NCI-H1092 (cell line): ENCODE measurements at places on chromosomes 2 and 18.

DNA sequence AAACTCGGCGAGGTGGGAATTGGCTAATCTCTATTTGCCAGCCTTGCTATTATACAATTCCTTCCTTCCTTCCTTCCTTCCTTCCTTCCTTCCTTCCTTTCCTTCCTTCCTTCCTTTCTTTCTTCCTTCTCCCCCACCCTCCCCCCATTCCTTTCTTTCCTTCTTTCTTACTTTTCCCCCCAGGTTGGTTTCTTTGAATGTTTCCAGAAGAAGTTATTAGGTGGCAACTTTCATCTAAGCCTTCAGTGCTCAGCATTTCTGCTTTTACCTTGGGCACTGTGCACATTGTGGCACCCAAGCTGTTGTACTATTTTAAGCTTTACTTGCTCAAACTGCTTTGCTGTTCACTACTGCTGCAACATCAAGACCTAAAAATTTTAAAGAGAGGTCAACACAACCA, 17.2 kb upstream of the CSRNP3 start:
- no peak for DNase-seq

DNA sequence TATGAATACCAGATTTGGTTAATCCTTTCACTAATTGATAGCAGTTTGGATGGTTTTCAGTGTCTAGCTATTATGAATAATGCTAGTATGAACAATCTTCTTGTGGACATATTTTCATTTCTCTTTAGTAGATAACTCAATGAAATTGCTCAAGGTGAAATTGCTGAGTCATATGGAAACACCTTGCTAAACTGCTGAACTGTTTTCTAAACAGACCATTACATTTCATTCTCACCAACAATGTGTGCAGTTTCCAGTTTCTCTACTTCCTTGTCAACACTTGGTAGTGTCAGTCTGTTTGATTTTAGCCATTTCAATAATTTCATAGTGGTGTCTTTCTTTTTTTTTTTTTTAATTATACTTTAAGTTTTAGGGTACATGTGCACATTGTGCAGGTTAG, 250.0 kb downstream of the HRH4 start:
- DNase-seq: no peak

GRCh38 chr2:44939106-44940048, 2.1 kb upstream of the SIX3 start:
- DNase-seq: no peak

GRCh38 chr2:193371200-193371599, 1176.5 kb upstream of the TMEFF2 start:
- DNase-seq: no peak

DNA sequence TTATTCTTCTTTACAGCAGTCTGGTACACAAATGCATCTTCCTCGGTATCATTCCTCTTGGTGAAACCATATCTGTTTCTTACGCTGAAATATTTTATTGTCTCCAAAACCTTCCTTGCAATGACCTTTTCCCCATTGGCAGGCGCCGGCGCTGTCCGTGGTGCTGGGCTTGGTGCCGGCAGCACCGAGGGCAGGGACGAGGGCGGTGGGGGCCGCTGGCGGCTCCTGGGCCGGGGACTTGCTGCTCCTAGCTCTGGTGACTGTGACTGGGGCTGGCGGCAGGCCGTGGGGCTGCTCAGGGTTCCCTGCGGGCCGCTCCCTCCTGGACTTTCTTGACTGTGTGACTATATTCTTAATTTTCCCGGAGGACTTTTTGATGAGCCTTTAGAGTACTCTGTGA, 72.5 kb downstream of the GPR39 start:
- no peak for DNase-seq

DNA sequence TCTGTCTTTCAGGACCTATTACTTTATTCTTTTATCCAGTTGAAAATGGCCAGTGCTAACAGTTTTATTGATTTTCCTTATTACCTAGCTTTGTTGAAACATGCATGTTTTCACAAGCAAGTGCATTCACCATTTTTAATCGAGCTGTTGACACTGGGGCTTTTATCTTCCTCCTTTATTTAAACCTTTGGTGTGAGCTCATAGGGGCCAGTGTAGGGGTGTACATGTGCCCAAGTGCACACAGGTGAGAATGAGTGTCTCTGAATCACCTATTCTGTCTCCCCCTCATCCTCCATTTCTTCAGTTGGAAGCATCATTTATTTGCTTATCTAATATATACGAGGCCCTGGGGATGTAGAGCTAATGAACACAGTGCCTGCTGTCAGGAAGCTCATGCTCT, 199.1 kb downstream of the PRKCE start:
- no peak for DNase-seq

DNA sequence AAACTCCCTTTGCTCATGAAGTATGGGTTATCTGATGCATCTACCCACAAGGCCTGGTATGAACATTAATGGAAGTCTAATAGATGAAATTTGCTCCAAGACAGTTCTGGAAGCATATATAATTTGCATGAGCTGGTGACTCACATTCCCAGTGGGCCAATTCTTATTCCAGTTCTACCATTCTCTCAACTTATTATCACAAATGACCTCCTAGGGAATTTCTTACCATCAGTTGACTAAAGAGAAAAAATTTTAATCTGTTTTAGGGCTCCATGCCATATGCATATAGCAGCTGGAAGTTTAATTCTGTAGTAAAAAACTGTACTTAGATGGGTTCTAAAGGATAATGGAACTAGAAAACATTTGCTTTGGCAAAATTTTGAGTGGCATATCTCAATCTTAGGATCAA, 165.2 kb upstream of the COL3A1 start:
- DNase-seq: no peak

- no peak for DNase-seq
These were observed 154.0 kb downstream of the MAIP1 start for GRCh38 chr2:200109421-200109820.

- DNase-seq: no peak
These were observed 16.7 kb downstream of the DNMT3A start for GRCh38 chr2:25324905-25325592.

- DNase-seq: no peak
These were observed 58.4 kb upstream of the ACKR3 start for GRCh38 chr2:236511266-236511665.

- no peak for DNase-seq
These were observed 12.2 kb upstream of the ORC2 start for GRCh38 chr2:200975672-200976071.

GRCh38 chr18:74499633-74500032, 3.5 kb downstream of the CNDP2 start:
- no peak for DNase-seq

GRCh38 chr2:221747289-221747972, 175.3 kb upstream of the EPHA4 start:
- DNase-seq: no peak

DNA sequence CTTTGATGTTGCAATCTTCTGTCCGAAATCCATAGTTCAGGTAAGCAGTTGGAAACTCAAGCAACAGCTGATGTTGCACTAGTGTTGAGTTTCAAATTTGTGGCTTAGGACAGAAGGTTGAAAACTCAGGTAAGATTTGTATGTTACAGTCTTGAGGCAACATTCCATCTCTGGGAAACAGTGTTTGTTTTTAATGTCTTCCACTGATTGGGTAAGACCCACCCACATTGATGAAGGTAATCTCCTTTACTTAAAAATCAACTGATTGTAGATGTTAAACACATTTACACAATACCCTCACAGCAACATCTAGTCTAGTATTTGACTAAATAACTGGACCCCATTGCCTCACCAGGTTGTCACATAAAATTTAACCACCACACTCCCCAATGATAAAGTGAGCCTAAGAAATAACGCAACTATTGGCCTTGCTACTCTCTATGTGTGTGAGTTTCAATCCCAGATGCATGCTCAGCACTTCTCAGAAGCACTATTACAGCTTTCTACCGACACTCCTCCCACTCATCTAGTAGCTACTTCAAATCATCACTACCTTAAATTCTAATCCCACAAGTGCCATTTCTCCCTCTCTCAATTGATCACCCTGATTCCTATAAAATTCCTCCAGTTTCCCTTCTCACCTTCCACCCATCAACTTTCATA, 164.0 kb downstream of the MBD2 start:
- DNase-seq: no peak

DNA sequence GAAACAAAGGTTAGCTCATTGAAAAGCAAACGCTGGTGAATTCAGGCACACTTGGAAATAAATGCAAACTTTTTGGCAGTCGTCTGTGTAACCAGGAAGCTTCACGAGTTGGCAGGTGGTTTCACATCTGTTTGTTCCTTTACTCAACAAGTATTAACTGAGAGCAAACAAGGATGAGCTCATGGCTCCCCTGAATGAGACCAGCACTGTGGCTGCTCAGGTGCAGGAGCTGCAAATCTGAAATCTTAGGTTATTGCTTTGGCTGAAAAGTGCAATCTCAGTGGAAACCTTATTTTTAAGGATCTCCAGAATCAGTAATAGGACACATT, 46.3 kb downstream of the SH3RF3 start:
- DNase-seq: no peak
